Right cardiac atrium (tissue), 5 donors: ENCODE measurements at places on chromosomes 16 and 17. TPM values are rescaled to one million over a fixed set of nuclear protein-coding genes. Genes with fewer than 3 reads are reported as not detected.

- peak; percentile 87 for DNase-seq
Measured at GRCh38 chr16:57091975-57092785, at the start of gene CPNE2. CPNE2 (plus strand) TSS chr16:57092583; CDS start chr16:57110743, 18,160 bp downstream.

DNA sequence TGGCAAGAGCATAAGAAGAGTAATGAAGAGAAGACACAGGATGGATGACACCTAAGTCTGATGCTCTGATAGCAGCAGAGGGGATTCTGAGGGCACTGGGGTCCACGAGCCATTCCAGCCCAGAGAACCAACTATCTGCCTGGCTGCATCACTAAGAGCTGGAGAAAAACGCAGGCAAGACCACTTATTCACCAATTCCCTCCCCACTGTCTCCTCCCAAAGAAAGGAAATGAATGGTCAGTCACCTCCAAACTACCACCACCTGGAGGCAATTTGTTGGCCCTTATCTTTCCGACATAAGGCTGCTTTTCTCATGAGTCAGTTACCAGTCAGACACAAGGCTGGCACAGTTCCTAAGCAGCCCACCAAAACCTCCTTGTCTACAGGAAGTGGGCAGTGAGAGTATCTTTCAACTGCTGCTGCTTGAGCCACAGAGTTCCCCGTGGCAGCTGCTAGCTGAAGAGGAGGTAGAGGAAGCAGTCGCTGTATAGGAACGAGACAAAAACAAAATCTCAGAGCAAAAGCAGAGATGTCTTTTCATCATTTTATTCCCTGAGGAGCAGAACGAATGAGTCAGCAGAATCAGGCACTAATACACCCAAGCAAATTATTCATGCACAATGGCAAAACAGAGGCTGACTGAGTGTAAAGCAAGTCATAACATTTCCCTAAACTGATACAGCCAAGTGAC is 111.1 kb downstream of the SMG6 start:
- DNase-seq: peak; percentile 32

DNA sequence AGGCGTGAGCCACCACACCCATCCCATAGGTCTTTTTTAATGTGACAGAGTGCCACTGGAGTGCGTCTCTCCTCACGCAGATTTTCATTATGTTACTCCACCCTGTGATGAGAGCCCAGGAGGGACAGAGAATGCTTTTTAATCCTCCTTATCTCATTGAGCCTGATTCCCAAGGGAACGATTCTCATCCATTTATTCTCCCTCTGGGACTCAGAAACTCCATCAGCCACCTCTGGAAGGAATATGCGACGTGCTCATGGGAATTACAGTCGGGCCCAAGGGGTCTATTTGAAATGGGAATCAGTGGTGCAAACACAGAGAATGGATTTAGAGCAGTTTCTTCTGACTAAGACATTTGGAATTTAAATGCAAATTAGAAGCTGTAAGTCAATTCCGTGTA is 155.9 kb upstream of the HSBP1 start:
- no peak for DNase-seq

DNA sequence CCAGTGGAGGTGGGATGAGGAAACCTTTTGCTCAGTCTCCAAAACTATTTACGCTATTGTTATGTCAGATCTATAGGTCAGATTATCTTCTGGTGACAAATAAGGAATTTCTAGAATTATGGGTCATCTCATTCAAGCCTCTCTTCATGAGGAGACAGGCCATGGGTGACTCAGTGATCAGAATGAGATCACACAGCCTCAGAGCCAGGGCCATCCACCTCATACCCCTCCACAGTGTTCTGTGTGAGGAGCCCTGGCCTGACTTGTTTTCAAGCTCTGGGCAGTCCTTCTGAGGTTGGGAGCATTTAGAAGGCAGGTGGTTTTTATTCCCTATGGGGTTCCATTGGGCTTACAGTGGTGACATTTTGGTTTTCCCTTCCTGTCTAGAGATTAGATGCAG is 26.5 kb downstream of the YPEL2 start:
- no peak for DNase-seq

DNA sequence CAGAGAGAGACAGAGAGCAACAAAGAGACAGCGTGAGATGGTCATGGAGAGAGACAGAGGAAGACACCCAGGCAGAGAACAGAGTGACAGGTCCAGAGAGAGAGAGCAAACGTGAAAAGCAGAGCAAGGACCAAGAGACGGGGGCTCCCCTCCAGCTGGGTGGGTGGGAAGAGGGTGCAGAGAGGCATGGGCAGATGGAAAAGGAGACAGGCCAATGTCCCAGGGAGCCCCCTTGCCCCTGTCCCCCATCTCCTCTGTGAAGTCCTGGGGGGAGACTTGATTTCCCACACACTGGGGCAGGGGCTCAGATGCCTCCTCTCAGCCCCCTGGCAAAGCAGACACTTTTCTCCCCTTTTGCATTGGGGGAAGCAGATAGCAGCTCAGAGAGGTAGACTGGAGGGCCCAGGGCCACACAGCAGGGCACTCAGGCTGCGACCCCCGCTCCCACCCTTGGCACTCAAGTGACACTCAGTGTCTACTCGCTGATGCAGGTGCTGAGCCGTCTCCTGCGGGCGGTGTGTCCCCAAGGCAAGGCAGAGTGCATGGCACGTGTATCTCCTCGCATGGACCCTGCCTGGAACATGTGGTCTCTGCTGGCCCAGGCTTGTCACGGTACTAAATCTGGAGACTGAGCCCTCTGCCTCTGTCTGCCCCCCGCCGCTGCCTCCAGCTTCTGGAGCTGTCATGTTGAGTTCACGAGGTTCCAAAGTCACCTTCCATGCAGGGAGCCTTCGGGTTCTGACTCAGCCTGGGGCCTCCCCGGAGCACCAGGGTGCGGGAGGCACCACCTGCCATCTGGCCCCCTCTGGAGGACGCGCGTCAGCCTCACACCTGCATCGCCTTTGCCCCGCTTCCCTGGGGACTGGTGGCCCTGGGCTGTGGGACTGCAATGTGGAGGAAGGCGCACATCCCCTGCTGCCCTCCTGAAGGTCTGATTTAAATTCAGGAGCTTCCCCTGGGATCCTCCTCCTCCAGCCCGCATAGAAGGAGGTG is 215.9 kb upstream of the GSE1 start:
- DNase-seq: peak; percentile 20

GRCh38 chr17:48575673-48576478 is 2.3 kb downstream of the HOXB4 start:
- no peak for DNase-seq

GRCh38 chr17:48457080-48457836 is 27.2 kb upstream of the SKAP1 start:
- peak; percentile 69 for DNase-seq

DNA sequence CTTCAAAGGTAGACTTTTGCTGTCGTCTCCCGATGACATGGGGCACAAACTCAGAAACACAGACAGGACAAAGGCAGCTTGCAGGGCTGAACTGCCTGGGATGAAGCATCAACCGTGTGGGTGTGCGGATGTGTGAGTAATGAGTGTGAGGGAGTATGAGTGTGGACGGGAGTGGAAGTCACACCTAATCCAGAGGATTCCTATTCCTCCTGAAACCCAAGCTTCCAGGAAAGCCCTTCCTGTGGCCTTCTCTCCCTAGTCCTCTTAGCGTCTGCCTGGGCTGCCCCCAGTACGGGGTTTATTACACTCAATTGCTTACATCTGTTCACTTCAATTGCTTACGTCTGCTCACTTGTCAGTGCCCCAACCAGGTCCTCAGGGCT is 2.3 kb upstream of the IL4R start:
- no peak for DNase-seq

DNA sequence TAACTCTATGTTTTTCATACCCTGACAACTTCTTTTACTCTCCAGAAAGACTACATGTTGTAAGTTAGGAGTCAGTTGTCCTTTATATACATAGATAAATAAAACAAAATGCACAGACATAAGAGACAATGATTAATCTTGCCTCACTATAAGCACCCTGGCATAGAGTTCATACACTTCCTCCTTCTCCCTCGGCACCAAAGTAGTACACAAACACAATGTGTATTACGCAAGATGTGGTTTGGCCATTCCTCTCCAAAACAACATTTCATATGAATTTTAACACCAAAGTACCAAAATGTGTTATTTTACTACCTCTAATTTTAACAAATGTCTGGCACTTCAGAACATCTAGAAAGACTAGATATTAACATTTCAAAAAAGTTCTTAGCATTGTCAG is 17.2 kb upstream of the SLFN11 start:
- no peak for DNase-seq

Gene GPR139
- not detected for polyA plus RNA-seq

Gene TMEM114
- not detected for polyA plus RNA-seq

Gene DHRS7C
- polyA plus RNA-seq: 177 TPM
